ENCODE measurements at places on chromosomes 6 and 20. TPM values are rescaled to one million over a fixed set of nuclear protein-coding genes. Genes with fewer than 3 reads are reported as not detected.

GRCh38 chr6:133995296-133995695 is 42.3 kb downstream of the TBPL1 start:
- H3K27me3 ChIP-seq = no peaks in the 10 kb centered on the region
- H3K4me1 ChIP-seq = no peaks in the 10 kb centered on the region
- H3K4me3 ChIP-seq = no peak overlapping the region
- H3K27ac ChIP-seq = no peak overlapping the region
- no peak for DNase-seq

GRCh38 chr6:150079604-150080003 is 10.7 kb upstream of the ULBP3 start:
- no peaks in the 10 kb centered on the region for H3K4me1 ChIP-seq
- H3K27me3 ChIP-seq = peaks cover 3% of the 10 kb centered on the region
- H3K27ac ChIP-seq = no peak overlapping the region
- H3K4me3 ChIP-seq = no peak overlapping the region

Gene C6orf52
- not detected for total RNA-seq

Gene LGSN
- not detected for total RNA-seq

DNA sequence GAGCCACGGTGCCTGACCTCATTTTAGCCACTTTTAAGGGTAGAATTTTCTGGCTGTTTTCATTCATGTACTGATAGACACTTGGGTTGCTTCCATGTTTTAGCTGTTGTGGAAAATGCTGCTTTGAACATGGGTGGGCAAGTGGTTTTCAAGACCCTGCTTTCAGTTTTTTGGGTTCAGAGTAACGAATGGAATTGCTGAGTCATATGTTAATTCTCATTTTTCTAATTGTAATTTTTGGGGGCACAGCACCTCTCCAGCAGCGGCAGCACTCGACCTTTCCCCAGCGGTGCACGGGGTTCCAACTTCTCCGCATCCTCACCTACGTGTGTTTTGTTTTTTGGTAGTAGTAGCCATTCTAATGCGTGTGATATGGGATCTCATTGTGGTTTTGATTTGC is 5.4 kb downstream of the NQO2 start:
- no peaks in the 10 kb centered on the region for H3K27me3 ChIP-seq
- DNase-seq = no peak
- H3K27ac ChIP-seq = no peak overlapping the region
- no peak overlapping the region for H3K4me3 ChIP-seq

Gene ZNF831
- 0.27 TPM for total RNA-seq

Gene GMDS
- 3.1 TPM for total RNA-seq

Gene PDYN
- not detected for total RNA-seq

Gene SPTLC3
- total RNA-seq = 4.6 TPM

DNA sequence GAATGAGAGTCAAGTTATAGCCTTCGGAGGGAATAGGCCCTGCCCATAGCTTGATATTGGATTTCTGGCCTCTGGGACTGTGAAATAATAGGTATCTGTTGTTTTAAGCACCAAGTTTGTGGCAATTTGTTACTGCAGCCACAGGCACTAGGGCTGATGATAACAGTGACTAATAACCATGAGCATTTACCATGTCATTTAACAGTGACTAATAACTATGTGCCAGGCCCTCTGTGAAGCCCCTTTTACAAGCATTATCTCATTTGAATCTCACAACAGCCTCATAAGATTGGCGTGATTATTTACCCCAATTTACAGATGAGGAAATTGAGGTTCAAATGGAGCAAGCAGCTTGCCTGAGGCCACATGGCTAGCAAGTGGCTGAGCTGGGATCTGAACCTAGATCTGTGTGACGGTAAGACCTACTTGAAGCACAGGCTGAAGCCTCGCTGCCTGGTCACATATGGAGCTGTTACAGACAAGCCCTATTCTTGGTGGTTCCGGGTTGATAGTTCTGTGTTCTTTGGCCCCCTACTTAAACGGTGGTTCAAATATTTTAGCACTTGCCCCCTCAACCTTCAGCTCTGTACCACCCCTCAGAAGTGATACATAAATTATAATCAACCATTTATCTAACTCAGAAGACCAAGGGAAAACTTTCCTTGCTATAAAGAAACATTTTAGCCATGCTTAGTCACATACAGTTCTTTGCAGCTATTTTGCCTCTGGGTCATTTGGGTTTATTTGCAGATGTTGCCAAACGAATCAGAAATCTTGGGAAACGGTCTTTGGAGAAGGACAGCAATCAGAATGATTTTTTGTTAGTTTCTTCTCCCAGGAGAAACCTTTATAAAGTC is 98.3 kb downstream of the ELOVL5 start:
- H3K36me3 ChIP-seq = no peaks in the 10 kb centered on the region
- H3K27ac ChIP-seq = no peak overlapping the region
- no peak overlapping the region for H3K4me3 ChIP-seq
- no peaks in the 10 kb centered on the region for H3K4me1 ChIP-seq
- no peak for DNase-seq
- no peaks in the 10 kb centered on the region for H3K27me3 ChIP-seq

DNA sequence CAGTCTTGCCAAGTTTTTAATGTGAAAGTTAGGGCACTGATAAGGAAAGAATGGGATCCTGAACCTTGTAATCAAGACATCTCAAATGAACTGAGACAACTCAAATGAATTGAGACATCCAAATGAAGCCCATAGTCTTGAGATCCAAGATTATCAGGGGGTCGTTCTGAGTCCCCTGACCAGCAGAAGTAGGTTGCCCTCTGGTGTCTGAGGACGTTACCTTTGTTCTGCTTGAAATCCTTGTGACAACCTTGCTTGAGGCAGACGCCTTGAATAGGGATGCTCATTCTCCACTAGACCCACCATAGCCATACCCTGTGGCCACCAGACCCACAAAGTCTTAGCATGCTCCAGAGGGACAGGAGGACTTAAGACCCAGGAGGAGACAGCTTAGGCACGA is 37.7 kb downstream of the ZBTB9 start:
- DNase-seq = no peak
- H3K27ac ChIP-seq = no peak overlapping the region
- peaks cover 14% of the 10 kb centered on the region for H3K27me3 ChIP-seq

GRCh38 chr20:48640871-48641270 is 186.9 kb downstream of the PREX1 start:
- no peaks in the 10 kb centered on the region for H3K36me3 ChIP-seq
- H3K27me3 ChIP-seq = no peaks in the 10 kb centered on the region
- DNase-seq = no peak

DNA sequence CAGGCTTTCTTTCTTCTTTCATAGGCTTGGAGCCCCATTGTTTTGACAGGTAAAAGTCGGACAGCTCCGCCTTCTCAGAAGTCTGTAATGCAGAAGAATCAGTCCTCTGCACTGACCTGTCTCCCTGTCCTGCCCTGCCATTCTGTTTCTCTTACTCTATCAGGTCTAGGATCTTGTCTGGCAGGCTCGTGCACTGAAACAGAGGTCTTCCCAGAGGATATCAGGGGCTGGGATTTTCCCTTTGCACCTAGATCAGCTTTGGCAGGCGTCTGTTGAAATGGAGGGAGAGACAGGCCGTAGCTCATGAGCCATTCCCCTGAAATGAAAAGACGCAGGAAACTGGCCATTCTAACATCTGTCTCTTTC is 25.0 kb downstream of the KIF3B start:
- no peak overlapping the region for H3K4me3 ChIP-seq
- no peaks in the 10 kb centered on the region for H3K4me1 ChIP-seq
- H3K27me3 ChIP-seq = no peaks in the 10 kb centered on the region
- H3K27ac ChIP-seq = no peak overlapping the region

DNA sequence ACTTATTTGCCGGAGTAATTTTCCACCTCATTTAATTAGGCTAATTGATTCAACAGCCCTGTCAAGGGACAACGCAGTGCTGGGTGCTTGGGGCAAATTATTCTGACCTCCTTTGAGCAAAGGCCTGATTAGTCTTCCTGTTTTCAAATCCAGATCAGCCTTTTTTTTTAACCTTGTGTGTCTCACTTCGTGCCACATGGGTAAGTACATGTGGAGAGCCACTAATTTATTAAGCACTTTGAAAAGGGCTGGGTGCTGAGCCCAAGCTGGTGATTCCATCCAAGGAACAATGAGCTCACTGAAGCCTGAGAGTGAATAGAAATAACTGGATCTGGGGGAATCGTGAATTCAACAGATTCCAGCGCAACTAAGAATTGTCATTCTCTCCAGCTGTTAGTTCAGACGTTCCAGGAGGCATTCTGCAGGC is 229.3 kb downstream of the CLIC5 start:
- DNase-seq = no peak
- H3K36me3 ChIP-seq = no peaks in the 10 kb centered on the region
- H3K27ac ChIP-seq = no peak overlapping the region
- peaks cover 6% of the 10 kb centered on the region for H3K4me1 ChIP-seq

Gene CD93
- 14.6 TPM for total RNA-seq

DNA sequence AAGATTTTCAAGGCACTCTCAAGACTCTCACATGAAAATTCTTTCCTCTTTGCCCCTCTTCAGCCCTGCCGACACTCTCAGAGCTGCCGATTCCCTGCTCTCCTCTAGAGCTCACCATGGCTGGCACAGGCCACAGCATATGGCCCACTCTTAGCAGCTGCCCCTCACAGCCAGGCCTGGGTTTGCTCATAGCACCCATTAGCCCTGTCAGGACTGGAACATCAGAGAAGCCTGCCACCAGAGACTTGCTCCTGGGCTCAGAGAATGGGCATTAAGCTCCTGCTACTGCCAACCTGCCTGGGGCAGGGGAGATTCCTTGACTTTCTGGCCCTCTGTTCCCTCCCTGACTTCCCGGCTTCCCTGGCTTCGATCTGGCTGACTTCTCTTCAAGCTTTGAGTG is 96.7 kb downstream of the LRFN2 start:
- no peaks in the 10 kb centered on the region for H3K4me1 ChIP-seq
- no peaks in the 10 kb centered on the region for H3K36me3 ChIP-seq
- H3K27ac ChIP-seq = no peak overlapping the region
- H3K27me3 ChIP-seq = no peaks in the 10 kb centered on the region
- H3K4me3 ChIP-seq = no peak overlapping the region

GRCh38 chr6:1686117-1687098 is 76.7 kb downstream of the FOXC1 start:
- no peaks in the 10 kb centered on the region for H3K4me1 ChIP-seq
- no peak for DNase-seq
- no peaks in the 10 kb centered on the region for H3K27me3 ChIP-seq
- no peak overlapping the region for H3K27ac ChIP-seq
- no peak overlapping the region for H3K4me3 ChIP-seq

GRCh38 chr20:54107600-54108325 is 37.4 kb upstream of the BCAS1 start:
- no peak for DNase-seq
- H3K27me3 ChIP-seq = no peaks in the 10 kb centered on the region
- no peak overlapping the region for H3K4me3 ChIP-seq
- no peak overlapping the region for H3K27ac ChIP-seq

DNA sequence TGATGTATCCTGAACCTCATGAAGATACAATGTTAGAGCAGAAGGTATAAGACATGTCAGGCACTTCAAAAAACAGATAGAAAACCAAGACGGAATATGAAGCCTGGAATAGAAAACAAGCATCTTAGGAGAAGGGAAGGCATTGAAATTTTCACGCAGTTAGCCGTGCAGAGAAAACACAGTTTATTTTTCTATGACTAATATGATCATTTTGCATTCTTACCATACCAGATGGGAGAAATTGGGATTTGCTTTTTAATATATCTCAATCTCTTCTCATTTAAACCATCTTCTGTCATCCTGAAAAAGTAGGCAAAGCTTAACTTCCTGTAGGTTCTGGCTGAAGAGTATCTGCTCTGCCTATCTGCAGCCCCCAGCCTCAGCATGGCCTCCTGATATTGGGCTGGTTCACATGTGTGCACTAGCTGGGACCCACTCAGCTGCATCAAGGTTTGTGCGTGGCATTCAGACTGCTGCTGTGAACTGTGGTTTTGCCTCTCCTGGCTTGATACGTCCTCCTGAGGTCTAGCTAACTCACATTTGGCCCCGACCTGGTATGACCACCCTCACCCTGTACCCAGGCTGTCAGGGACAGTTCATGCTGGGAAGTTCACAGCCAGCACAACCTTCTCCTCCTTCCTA is 392.5 kb upstream of the SASH1 start:
- no peaks in the 10 kb centered on the region for H3K27me3 ChIP-seq
- no peak for DNase-seq
- H3K27ac ChIP-seq = peak overlapping the region; percentile 25
- no peak overlapping the region for H3K4me3 ChIP-seq
- no peaks in the 10 kb centered on the region for H3K36me3 ChIP-seq
- peaks cover 4% of the 10 kb centered on the region for H3K4me1 ChIP-seq

GRCh38 chr6:13811627-13812358 is 2.6 kb downstream of the MCUR1 start:
- H3K4me3 ChIP-seq = no peak overlapping the region
- peak overlapping the region; percentile 40 for H3K27ac ChIP-seq
- no peaks in the 10 kb centered on the region for H3K27me3 ChIP-seq
- no peaks in the 10 kb centered on the region for H3K36me3 ChIP-seq

DNA sequence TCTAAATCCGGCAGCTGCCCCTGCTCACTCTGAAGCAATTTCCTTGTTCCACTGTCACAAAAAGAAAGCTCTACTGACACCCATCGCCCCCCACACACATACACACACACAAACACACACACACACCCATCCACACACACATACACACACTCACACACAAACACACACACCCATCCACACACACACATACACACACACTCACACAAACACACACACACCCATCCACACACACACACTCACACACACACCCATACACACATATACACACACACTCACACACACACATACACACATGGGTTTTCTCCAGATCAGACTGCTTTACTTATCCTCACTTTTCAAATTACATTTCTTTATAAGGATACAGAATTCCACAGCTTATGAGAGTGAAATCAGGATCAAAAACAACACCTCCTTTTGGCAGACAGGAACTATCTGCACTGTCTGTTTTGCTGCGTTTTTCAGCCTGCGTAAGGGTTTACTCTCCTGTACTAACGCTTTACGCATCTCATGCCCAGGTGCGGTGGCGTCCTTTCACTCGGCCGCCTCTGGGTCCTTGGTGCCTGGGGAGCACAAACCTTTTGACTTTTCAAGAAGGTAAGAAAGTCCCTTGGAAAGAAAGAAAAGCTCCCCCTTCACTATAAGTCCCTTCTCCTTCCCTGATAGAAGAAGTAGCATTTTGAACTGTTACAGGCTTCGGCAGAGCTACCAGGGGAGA is 8.0 kb downstream of the DACT2 start:
- no peaks in the 10 kb centered on the region for H3K36me3 ChIP-seq
- H3K27me3 ChIP-seq = no peaks in the 10 kb centered on the region
- H3K4me3 ChIP-seq = no peak overlapping the region
- no peak overlapping the region for H3K27ac ChIP-seq
- DNase-seq = no peak

DNA sequence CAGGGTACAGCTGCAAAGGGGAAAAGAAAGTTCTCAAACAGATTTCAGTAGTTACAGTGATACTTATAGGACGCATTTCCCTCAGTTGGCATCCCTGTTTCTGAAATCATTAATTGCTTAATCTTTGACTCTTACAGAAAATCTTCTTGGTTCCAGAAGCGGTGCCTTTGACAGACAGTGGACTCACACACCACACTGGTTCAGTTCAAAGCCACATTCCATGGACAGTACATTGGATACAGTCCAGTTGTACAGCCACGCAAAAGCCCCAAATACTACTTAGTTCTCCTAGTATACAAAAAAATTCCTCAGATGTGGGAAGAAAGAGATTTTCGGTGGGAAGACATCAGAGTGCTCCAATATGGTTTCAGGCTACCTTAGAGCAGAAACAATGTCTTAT is 460.4 kb downstream of the PRKN start:
- no peak overlapping the region for H3K27ac ChIP-seq
- H3K36me3 ChIP-seq = no peaks in the 10 kb centered on the region
- DNase-seq = no peak
- H3K27me3 ChIP-seq = no peaks in the 10 kb centered on the region
- no peaks in the 10 kb centered on the region for H3K4me1 ChIP-seq
- no peak overlapping the region for H3K4me3 ChIP-seq

Gene FAM217A
- not detected for total RNA-seq

- H3K36me3 ChIP-seq = no peaks in the 10 kb centered on the region
- no peak overlapping the region for H3K4me3 ChIP-seq
- no peaks in the 10 kb centered on the region for H3K4me1 ChIP-seq
- H3K27me3 ChIP-seq = no peaks in the 10 kb centered on the region
- no peak for DNase-seq
These were observed 157.7 kb upstream of the B3GAT2 start for GRCh38 chr6:71114544-71114943.

All from sigmoid colon (tissue), 7 donors.